ENCODE measurements at places on chromosomes 2 and 18.

- DNase-seq = no peak
These were observed 163.5 kb downstream of the MC4R start for GRCh38 chr18:60209042-60209441.

DNA sequence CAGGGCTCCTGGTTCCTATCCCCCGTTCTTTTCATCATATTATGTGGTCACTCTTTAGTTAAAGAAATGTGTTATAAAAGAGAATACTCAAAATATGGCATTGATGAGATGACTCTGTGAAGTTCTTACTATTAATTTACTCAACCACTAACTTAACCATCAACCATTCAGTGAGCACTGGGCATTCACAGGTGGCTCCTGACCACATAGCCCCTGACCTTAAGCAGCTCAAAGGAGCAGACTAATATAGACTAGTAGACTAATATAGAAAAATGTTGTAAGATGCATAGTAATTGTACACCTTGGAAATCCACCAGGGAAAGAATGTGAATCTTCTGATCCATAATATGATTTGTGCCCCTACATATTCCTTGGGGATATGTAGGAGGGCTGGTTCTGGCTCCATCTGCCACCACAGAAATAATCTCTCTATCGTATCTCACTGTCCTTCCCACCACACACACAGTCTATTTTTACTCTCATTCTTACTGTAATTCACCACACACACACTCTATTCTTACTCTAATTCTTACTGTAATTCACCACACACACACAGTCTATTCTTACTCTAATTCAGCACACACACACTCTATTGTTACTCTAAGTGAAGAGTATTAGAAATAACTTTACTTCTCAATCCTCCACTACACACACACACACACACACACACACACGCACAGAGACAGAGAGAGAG is 188.9 kb upstream of the ITGA4 start:
- DNase-seq = no peak

DNA sequence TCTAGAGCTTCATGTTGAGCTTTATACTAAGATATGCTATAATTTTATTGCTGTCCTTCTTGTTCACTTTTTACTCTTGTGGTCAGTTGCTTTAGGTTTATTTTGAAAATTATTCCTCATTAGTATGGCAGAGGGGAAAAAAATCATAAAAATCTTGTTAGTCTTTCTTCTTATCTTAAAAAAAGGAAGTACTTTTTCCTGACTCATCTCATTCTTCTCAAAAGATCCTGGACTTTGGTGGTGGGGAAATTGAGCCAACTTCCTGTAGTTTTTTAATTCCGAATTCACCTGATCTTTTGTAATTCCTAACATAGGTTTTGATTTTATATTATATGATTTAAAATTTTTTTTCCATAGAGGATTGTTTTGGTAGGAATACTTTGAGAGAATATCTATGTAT is 3.8 kb downstream of the SLC4A1AP start:
- no peak for DNase-seq

DNA sequence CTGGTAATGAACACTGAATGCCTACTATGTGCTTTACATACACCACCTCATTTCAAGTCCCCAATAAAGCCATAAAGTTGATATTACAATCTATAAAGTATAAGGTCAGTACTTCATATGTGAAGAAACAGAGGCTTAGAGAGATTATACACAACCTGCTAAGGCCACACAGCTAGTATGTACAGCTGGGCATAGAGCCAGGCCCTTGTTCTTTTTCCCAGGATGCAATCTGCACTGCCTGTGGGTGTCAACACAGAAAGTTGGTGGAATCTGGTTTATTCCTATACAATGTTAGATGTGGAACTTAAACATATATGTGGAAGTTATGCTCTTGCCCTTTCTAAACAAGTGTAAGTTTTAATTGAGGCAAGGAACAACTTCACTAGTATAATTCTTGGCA is 32.8 kb downstream of the INSIG2 start:
- no peak for DNase-seq

GRCh38 chr2:239324456-239324855 is 76.4 kb downstream of the HDAC4 start:
- no peak for DNase-seq

- DNase-seq = peak; percentile 20
These were observed 7.4 kb downstream of the PMAIP1 start for GRCh38 chr18:59907172-59907571.

GRCh38 chr2:156538083-156538504 is 101.9 kb downstream of the GPD2 start:
- no peak for DNase-seq

GRCh38 chr2:86392873-86393518 is 48.2 kb upstream of the KDM3A start:
- DNase-seq = no peak

DNA sequence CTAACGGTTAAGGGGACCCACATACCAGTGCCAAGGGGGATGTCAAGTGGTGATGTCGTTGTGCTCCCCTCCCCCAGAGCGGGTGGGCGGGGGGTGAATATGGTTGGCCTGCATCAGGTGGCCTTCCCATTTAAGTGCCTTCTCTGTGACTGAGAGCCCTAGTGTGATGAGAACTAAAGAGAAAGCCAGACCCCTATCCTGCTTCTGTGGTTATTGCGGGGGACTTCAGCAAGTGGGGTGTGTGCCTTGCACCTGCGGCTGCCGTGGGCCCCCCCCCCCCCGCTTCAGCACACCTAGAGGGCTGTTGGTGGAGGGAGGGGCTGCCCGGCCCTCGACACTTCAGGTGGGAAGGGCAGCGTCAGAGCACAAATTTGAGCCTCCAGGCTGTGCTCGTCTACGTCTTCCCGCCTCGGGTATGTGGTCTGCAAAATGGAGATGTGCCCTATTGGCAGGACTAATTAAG is 6.1 kb downstream of the CTDSP1 start:
- peak; percentile 41 for DNase-seq

DNA sequence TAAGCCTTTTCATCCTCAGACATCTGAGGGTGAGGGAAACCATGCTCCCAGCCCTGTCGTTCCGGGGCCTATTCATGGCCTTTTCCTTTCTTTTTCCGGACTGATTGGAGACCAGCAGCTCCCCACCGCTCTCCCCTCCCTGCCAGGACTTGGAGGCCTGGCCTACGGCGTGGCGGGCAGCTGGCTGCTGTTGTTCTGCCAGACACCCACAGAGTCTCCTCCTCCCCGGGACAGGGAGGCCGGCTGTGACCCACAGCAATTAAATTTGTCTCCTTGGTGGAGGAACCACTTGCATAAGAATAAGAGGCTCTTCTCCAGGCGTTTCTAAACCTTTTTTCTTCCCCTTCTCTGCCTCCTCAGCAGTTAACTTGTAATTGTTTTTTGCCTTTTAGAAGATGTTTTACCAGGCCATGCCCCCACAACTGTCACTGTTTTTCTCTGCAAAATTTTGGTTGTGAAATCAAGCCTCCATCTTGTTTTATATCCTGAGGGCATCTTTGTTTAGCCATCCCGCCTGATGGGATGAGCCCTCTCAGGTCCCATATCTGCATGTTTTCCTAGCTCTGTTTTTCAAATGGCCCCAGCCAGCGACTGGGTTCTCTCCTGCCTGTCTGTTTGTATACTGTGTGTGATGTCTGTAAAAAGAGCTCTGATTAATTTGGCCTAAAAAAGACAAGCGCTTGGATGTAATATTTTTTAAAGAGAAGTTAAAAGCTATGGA is 1060.0 kb upstream of the DDX18 start:
- DNase-seq = no peak

DNA sequence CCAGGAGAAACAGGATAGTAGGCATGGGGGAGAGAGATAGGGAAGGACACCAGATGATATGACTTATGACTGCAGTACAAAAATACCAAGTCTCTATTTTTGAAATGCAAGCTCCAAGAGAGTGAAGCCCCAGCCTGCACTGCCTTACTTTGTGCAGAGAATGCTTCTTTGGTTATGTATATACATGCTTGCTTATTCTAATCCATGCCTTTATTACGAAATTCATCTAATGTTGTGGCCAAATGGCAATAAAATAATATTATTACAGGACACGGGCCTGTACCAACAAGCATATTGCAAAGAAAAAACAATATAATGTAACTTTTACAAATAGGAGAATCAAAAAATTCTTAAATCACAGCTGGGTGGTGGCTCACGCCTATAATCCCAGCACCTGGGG is 110.8 kb downstream of the BCL11A start:
- no peak for DNase-seq

DNA sequence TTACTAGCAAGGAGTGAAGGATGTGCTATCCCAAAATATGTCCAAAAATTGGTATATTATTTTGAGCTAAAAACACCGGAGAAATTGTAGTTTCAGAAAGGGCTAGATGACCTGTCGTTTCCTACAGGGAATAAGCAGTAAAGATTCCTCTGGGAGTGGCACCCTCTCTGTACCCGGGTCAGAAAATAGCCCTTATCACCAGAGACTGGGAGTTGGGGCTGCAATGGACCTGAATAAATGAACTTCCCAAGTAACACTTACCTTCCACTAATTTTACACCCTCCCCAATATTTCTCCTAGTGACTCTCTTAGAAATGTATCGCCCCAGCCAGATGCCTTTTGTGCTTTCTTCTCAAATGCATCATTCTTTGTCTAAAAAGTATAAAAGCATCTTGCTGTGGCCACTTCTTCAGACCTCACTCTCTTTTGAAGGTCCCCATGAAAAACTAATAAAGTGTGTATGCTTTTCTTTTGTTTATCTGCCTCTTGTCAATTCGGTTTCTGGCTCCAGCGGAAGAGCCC is 734 bp upstream of the RMC1 start:
- DNase-seq = no peak

- DNase-seq = no peak
These were observed 86.6 kb downstream of the ITGB1BP1 start for GRCh38 chr2:9336576-9337314.

DNA sequence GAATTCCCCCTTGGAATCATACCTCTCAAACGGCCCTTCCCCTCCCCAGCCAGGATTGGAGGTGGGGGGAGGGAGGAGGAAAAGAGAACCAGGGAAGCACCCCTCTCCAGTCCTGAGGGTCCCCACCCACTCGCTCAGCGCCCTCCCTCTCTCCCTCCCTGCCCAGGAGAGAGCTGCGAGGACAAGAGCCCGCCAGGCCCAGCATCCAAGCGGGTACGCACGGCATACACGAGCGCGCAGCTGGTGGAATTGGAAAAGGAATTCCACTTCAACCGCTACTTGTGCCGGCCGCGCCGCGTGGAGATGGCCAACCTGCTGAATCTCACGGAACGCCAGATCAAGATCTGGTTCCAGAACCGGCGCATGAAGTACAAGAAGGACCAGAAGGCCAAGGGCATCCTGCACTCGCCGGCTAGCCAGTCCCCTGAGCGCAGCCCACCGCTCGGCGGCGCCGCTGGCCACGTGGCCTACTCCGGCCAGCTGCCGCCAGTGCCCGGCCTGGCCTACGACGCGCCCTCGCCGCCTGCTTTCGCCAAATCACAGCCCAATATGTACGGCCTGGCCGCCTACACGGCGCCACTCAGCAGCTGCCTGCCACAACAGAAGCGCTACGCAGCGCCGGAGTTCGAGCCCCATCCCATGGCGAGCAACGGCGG is 14.4 kb downstream of the HOXD3 start:
- DNase-seq = no peak

- no peak for DNase-seq
These were observed 37.7 kb downstream of the ID2 start for GRCh38 chr2:8719528-8719927.

DNA sequence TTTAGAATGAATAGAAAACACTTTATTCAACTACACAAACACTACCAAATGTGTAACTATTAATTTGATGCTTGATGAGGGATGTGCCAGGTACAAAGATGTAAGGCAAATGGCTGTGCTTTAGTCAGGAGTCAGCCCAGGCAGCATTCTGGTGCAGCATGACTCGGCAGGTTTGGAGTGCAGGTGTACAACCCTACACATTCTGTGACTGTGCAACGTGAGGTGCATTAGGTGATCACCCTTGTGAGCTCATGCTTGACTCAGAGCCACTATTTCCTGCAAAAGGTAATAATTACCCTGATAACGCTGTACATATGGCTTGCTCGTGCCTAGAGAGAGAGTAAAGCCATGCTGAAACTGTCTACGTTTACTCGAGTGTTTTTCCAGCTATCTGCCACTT is 288.7 kb upstream of the DSEL start:
- no peak for DNase-seq

- DNase-seq = no peak
These were observed 165.8 kb downstream of the DNAH7 start for GRCh38 chr2:195902857-195903256.

DNA sequence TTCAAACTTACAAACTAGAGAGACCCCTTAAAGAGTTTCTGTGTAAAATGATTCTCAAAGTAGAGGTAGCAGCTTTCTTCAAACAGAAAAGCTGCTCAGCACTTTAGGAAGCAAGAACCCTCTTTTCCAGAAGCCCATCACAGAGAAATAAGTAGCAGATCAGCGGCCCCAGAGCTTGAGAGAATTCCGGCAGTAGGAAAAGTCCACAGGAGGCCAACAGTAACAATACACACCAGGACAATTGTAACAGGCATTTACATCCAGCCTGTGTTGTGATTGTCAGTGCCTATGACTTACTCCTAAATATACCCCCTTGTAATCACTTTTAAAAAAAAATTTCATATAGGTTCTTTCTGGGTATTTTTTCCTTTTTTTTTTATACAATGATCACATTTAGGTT is 161.4 kb upstream of the ACVR2A start:
- no peak for DNase-seq

- DNase-seq = no peak
These were observed 30.2 kb downstream of the INHBB start for GRCh38 chr2:120376101-120376500.

DNA sequence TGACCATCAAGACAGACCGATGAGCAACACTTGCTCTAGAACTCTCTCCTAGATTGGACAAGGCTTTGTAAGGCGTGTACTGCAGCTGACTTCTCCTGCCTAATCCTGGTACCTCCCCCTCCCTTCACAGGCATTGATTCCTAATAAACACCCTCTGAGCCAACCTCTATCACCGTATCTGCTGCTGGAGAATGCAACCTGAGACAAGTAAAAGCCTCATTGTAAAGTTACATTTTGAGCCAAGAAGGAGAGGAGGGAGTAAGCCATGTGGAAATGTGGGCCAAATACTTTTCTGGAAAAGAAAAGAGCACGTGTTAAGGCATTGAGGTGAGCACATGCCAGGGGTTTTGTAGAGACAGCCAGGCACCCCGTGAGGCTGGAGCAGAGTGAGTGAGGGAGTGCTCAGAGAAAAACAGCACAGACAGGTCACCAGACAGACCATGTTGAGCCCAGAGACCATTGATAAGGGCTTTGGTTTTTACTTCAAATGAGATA is 2.6 kb upstream of the WDFY1 start:
- no peak for DNase-seq

DNA sequence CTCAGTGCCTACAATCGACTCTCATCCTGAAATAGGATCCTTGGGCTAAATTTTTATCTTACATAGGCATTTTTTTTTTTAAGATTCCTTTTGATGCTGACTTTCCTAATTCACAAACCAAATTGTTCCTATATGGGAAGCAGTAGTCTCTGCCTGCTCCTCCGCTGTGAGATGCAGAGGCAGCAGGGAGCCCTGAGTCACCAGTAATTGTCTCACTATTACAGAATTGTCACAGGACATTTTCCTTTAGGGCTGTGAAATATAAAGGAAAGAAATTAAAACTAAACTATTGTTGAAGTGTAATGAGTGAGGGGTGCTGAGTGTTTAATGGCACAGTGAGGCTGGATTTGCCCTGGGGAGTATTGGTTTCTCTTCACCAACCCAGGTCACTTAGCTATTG is 63.8 kb downstream of the MYO3B start:
- no peak for DNase-seq
